GOT3 (cell line): ENCODE measurements at places on chromosomes 11 and 22.

DNA sequence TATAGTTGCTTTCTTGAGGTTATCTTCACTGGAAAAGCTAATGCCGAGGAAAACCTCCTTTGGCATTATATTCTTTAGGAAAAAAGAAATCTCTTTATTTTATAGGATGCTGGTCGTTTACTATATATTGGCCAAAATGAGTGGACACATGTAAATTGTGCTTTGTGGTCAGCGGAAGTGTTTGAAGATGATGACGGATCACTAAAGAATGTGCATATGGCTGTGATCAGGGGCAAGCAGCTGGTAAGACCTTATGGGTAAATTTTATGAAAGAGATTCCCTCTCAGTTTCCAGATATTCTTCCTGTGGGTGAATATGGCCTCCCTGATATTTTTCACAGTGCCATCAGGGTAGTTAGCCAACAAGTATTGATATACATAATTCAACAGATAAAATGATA is 29.4 kb upstream of the TTC36 start:
- DNase-seq: no peak

DNA sequence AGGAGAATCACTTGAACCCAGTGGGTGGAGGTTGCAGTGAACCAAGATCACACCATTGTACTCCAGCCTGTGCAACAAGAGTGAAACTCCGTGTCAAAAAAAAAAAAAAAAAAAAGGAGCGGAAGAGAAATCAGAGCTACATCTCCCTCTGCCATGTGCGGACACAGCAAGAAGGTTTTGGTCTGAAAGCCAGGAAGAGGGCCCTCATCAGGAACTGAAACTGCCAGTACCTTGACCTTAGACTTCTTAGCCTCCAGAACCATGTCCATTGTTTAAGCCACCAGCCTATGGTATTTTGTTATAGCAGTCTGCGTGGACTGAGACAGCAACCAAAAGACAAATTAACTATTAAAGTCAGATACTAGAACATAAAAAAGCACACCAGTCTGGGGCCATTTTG is 41.6 kb downstream of the KREMEN1 start:
- DNase-seq: no peak

DNA sequence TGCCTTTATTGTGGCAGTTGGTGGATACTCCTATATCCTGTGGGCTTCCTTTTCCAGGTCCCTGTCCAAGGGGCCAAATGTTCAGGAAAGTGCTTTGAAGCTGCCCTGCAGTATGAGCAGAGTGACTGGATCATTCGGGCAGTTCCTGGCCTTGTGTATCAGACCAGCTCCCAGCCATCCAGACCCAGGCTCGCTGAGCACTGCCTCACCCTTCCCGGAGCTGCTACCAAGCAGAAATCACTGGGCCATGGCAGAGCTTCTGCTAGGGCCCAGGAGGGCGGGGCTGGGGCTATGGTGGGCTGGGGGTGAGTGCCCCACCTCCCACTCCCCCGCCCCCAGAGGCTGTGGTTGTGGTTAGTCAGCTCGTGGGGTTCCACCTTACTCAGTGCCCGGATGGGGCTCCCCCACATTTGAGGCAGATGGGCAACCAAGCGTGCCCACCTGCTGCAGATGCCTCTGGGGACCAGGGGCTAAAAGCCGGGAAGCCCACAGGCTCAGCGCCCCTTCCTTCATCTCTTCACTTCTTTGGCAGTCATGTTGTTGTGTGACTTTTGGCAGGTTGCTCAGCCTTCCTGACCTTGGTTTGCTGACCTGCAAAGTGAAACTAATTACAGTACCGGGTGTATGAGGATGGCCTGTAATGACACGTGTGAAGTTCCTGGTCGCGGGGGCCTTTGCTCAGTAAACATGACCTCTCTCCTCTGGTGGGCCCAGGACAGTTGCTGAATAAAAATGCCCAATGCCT is 2.1 kb upstream of the LRRC32 start:
- no peak for DNase-seq

DNA sequence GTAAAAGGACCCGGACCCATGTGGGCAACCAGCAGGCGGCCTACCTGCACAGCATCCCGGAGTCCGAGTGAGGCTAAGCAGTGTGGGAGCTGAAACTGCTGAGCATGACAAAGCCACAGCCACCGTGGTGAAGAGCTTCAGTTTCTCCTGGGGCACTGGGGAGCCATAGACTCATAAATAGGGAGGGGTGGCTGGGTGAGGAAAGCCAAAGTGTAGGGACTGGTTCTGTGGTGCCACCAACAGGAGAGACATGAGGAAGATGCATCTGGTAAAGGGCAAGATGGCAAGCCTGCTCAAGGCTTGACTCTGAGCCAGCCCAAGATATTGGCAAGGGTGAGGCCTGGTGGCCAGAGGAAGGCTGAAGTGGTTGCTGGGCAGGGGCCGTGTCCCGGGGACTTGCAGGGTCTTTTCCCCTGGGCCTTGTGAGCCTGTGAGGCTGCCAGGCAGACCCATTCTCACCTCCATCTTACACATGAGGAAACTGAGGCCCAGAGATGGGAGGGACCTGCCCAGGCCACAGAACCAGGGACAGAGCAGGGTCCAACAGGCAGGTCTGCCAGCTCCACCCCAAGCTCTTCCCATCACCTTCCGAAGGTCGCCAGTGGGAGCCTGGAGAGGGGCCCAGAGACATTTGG is 30.4 kb downstream of the CYTH4 start:
- no peak for DNase-seq

DNA sequence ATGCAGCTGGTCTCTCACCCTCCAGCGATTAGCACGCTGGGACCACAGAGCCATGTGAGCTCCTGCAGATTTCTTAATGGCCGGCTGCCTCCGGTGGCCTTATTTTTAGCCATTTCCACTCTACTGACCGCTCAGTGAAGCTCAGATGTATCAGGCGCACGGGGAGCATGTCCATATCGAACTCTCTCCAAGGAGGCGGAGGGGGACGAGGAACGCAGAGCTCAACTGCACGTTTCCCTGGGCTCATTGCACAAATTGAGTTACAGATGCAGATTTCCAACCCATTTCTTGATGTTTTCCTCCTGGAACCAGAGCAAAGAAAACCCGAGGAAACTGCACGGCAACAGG is 207.1 kb downstream of the CTTN start:
- DNase-seq: no peak

DNA sequence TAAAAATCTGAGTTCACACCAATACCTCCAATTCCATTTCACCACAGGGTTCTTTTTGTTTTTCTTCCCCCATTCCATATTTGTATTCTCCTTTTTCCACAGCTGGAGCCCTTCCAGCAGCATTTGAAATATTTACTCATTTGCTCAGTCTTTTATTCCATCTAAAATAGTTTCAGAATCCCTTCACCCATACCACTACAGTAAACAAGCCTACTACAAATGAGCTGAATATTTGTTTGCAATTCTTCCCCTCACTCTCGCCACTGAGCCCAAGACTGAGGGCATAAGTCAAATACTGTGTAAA is 46.4 kb downstream of the ZNF143 start:
- no peak for DNase-seq

DNA sequence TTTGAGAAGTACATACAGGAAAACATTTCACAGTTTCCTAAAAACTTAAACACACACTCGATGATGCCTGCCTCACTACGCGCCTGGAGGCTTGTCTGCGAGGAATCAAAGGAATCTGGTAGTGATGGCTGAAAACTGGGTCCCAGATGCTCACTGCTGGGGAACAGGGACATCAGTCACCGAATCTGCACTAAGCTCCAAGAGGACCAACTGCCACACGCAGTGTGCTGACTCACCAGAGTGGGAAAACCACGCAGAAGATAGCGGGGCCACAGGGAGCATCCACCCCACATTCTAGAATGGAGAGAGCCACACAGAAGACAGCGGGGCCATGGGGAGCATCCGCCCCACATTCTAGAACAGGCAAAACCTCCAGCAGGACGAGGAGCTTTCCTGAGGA is 24.3 kb upstream of the MOB2 start:
- DNase-seq: no peak
